Caki2 (cell line): ENCODE measurements at places on chromosomes 11 and 22. TPM values are rescaled to one million over a fixed set of nuclear protein-coding genes. Genes with fewer than 3 reads are reported as not detected.

Gene MUC2
- not detected in 2 replicates for total RNA-seq

Gene SBF1
- 74.3 and 84.8 TPM in 2 replicates for total RNA-seq

Gene OLFML1
- total RNA-seq: not detected in 2 replicates

DNA sequence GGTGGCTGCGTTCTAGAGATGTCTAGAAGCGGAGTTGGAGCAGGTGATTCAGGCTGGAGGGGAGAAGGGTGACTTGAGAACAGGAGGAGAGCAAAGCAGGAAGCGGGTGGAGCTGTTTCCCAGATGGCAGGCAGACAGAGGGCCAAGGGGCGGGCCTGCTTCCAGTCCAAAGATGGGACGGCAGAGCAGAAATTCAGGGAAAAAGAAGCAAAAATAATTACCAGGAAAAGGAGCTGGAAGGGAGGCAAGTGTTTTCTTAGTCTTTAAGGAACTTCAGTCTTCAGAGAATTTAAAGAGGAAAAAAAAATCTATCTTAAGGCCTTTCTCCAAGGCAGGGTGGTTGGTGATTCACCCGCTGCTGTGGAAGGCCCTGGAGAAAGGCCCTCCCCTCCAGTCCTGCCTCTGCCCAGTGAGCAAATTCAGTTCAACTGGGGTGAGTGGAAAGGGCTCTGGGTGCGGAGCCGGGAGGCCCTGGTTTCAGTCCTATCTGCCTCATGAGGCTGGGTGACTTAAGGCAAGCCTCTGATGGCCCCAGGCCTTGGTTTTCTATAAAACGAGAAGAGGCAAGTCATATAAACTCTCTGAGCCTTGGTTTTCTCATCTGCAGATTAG lies 4.5 kb upstream of the CREB3L1 start:
- no peak for DNase-seq

DNA sequence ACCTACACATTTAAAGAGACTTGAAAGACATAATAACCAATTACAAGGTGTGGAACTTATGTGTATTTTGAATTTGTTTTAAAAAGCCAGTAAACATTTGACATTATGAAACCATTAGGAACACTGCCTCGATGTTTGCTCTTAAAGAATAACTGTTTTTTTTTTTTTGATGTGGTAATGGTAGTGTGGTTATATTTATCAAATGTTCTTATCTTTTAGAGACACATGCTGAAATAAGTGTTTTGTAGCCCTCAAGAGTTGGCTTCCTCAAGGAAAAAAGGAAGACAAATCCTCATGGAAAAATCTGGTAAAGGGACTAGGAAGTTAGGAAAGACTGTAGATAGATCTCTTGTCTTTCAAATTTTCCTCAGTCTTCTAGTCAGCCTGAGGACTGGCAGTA lies 2.2 kb upstream of the ABTB2 start:
- no peak for DNase-seq

DNA sequence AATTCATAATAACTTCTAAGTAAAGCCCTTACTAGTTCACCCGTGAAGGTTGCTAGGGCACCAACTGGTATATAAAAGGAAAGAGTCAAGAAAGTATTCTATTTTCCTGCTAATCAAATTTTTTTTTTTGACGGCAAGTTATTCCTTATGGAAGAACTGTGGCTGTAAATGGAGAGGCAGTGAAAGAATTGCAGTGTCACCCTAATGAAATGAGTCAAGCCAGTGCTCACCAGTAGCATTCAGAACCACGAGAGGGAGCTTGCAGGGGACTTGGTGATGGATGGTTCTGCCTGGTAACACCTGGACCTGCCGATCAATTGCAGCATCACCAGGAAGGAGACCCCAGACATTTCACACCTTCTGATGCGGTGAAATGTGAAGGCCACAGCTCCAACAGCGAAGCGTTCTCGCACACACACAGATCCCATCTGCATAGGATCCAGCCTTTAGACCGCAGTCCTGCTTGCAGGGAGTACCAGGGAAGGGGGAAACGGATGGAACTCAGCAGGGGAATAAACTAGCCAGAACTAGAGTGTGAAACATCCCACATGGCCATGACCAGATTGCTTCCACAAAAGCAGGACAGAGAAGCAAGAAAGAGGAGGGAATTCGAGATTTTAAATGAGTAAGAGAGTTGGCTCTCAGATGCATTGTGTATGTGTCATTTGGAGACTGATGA lies 326.2 kb downstream of the TBC1D22A start:
- no peak for DNase-seq

DNA sequence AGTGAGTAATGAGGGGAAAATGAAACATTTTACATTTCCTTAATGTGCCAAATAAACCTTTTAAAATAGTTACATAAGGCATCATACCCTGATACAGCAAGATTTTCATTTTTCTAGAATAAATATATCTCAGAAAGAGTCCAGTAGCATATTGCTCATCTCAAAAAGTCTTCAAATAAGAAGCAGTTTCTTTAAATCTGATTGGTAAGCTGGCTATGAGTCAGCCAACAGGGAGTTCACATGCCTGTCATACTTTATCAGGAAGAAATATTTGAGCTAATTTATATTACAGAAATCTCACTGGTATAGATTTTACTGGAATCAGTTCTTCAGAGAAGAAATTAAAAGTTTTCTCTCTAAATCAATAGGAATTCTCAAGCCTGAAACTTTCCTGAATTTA lies 258.1 kb downstream of the C11orf87 start:
- DNase-seq: no peak
